ENCODE measurements at places on chromosomes 7 and 10.

DNA sequence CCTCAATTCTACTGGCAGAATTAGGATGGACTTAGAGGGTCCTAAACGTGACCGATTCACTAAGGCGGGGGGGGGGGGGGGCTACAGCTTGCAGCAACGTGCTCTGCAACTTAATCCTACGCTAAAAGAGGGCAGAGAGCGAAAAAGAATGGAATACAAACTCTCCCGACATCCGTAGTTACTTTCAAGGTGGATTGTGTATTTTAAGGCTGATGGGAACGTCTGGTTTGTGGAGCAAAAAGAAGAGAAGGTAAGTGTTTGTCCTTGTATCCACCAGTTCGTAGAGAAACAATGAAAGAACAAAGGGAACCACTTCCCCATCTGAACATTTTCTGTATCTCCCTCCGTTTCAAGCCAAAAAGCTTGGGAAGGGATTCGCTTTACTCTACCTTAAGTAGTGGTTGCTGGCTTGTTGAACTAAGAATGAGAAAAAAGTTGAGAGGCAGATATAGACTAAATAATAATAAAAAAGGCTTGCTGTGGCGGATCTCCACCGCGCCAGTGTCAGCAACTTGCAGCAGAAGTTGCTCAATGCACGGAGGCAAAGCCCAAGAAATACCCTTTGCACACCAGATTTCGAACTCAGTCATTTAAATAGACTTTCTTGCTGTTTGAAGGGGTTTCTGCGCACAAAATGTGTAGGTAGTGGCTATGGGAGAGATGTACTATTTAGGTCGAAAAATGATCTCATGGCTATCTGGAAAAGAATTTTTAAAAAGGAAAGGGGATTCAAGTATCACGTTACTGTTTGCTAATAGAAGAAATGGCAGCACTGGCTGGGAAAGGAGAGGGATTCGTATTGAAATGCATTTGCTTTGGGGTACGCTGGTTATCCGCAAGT, 736 bp downstream of the SKIDA1 start:
- DNase-seq, result no peak

- no peak for DNase-seq
Measured at GRCh38 chr7:1961701-1962276, 271.0 kb downstream of the MAD1L1 start.

GRCh38 chr7:22447762-22448161, 52.2 kb downstream of the STEAP1B start:
- no peak for DNase-seq

- no peak for DNase-seq
Measured at GRCh38 chr10:53893061-53893460, 908.0 kb downstream of the PCDH15 start.

- peak; percentile 48 for DNase-seq
Measured at GRCh38 chr7:139016931-139017511, 18.8 kb downstream of the ZC3HAV1L start.

GRCh38 chr7:158559356-158559755, 28.3 kb downstream of the PTPRN2 start:
- no peak for DNase-seq

DNA sequence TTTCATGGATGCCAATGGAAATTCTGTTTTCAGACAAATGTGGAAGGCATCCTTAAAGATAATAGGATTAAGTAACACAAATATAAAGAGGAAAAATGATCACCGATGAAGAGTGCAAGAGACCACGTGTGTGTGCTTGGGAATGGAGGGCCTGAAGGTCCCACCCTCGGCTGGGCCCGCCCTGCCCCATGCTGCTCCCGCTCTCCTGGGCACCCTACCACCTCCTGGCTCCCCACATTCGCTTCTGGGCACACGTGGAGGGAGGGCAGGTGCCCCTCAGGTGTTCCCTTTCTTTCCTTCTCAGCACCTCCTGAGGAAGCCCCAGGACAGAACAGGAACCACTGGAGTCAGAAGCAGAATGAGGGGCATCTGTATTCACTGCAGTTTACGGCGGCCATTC, 367.6 kb downstream of the DNAJB6 start:
- DNase-seq, result no peak

DNA sequence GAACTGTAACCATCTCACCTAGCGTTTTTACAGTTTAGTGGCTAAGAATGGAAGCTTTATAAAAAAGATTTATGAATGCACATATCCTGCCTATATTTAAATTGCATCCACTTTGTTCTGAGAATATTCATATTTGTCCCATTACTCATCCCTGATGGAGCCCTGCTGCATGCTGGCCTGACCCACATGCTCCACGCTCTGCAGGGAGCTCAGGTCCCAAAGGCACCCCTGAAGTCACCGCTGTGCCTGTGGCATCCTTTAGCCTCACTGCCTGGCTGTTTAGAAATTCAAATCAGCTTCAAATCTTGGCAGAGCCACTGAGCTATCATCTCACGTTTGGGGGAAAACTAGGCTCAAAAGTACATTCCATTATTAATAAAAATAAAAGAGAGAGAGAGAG, 24.4 kb downstream of the C10orf90 start:
- DNase-seq, result no peak

- no peak for DNase-seq
Measured at GRCh38 chr7:18180685-18181084, 153.0 kb upstream of the PRPS1L1 start.

GRCh38 chr7:8114175-8114574, 145.6 kb downstream of the GLCCI1 start:
- no peak for DNase-seq

GRCh38 chr7:68461430-68461829, 1136.8 kb upstream of the AUTS2 start:
- no peak for DNase-seq

GRCh38 chr7:90774706-90775105, 178.6 kb downstream of the CDK14 start:
- no peak for DNase-seq

DNA sequence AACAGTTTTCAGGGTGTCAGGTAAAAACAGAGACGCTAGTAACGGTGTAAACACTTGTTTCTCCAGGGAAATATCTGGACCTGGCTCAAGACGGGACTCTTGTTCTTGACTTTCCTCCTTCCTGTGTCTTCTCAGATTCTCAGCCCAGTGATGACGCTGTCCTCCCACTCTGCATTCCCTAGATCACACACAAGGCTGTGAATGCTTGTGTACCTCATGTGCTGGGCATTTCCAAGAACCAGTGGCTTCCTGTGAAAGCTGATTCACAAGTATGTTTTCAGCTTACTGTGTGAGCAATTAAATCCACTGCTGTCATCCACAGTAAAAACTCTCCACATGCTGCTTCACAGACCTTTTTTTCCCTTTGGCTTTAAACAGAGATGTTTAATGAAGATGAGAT, 193.8 kb upstream of the DPP6 start:
- no peak for DNase-seq

DNA sequence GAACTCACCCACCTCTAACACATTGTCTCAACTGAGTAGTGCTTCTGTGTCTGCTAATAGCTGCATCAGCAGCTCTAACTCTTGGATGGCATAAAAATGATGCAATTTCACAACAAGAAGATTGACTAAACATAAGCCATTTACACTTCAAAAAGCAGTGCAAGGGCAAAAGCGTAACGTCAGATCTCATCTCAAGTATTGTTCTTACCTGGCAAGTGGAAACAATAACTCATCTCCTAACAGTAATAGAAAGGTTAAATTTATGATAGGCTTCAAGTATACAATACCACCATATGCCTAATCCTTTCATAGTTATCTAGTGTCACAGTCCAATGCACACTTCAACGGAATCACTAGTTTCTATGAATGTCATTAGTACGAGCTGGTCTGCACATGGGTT, 14.8 kb downstream of the TPK1 start:
- DNase-seq, result no peak

DNA sequence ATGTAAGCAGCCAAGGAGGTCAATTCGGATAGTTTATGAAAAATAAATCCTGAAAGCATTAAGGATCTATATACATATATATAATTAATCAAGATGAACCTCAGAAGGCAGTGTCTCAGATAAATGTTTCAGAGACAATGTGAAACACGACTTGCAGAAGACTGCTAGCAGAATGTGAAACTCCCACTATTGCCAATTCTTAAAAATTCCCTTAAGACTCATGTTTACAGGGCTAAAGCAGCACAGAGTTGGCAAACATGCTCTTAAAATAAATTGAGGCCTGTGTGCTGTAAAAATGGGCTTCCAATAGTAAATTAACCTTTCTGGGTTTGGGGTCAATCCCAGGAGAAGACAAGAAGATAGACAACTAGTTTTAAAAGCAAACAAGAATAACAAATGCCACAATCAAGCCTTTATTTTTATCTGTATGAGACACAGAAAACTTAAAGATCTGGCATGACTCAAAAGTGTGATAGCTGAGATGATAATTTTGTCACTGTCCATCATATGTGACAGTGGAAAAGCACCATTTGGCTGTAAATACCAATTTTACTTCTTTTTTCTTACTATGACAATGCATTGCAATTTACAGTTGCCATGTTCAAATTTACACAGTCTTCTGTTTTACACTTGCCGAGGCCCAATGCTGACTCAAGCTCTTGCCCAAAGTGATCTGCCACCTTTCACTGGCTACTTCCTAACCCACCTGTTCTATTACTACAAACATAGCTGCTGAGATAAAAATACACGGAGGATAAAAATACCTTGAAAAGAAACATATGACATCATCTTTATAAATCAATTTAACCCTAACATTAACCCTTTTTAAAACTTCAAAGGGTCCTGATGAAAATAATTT, 78.6 kb downstream of the CHCHD3 start:
- no peak for DNase-seq

- DNase-seq, result no peak
Measured at GRCh38 chr7:128778946-128779345, 3.4 kb upstream of the OPN1SW start.

- no peak for DNase-seq
Measured at GRCh38 chr7:70242826-70243225, 644.6 kb downstream of the AUTS2 start.
